HCT116 (cell line): ENCODE measurements at places on chromosomes 3 and 15.

GRCh38 chr15:38048001-38048455 lies 113.6 kb downstream of the TMCO5A start:
- no peak for DNase-seq

GRCh38 chr3:194905696-194906095 lies 220.0 kb downstream of the FAM43A start:
- no peak for DNase-seq

DNA sequence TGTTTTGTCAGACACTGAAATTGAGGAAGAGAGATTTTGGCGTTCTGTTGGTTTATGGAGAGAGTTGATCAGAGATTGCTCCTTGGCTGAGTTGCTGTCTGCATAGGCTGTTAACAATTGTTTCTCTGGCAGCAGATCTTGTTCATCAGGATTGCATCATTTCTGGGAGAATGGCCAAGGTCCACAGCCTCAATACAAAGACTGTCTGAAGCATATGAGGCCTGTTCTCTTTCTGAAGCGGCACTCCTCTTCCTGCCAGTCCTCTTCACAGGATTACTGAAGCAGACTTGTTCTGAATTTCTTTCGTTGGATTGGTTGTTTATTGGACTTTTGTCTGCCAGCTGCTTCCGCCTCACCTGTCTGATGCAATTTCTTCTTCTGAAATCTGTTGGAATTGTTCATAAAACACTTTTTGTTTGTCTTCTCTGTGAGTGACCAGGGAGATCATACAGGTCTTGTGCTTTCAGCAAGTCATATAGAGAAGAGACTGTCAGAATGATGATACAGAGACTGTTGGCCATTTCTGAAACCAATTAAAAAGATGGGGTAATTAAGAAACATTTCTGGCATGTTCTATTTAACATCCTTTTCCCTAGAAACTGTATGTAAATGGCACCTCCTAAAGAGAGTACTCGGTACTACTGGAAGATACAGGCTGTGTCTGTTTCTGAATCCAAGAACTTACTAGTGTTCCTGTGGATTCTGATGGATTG lies 25.5 kb downstream of the SETD5 start:
- peak; percentile 91 for DNase-seq

GRCh38 chr15:34353627-34354026 lies 10.5 kb downstream of the NUTM1 start:
- no peak for DNase-seq

GRCh38 chr3:94173673-94174434 lies 111.0 kb downstream of the NSUN3 start:
- DNase-seq = no peak

- no peak for DNase-seq
Observed at GRCh38 chr3:46537779-46538178, 28.3 kb downstream of the LRRC2 start.

DNA sequence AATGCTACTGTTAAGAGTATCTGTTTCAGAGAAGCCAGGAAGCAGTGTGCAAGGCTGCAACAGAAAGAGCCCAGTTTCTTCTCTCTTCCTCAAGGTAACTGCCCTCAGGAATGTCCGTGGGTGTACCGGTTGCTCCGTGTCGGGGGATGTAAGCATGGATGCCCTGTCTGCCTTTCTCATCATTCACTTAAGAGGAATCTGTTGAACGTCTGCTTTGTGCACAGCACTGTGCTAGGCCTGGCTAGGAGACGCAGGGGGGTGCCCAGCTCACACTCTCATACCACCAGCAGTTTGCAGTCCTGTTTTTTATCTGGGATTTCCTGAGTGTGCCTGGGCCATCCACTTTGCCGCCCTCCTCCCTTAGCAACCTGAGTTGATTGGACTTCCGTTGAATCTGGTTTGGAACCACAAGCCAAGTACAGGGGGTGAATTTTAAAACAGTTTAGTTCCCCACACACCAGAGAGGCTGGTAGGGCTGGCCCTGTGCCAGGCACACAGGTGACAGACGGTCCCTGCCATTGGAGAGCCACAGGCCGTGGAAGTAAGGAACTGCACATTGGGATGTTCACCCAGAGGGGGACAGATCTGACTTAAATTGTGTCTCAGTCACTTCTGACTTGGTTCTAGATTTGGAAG lies 11.2 kb downstream of the BOC start:
- DNase-seq = no peak

DNA sequence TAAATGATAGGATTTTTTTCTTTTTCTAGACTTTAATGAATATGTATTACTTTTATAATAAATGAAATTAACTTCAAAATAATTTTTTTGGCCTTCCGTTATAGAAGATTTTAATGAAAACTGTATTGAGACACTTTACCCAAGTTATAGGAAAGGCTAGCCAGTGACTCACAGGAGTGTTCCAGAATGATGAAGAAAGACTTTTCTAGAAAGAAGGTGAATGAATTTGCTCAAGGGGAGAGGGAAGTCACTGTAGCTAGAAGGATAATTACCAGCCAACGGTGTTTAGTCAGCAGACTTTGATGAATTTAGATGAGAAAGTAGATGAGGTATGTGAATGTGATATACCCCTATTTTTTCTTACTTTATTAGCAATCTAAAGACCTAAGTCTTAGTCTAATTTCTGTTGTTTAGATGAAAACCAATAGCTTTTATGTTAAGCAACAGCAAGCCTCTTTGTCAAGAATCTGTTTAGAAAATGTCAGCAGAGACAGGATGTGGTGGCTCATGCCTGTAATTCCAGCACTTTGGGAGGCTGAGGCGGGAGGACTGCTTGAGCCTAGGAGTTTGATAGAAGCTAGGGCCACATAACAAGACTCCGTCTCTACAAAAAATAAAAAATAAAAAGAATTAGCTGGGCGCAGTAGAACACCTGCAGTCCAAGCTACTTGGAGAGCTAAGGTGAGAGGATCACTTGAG lies 3.2 kb downstream of the ALAS1 start:
- no peak for DNase-seq
